ENCODE measurements at places on chromosomes 1 and 21. TPM values are rescaled to one million over a fixed set of nuclear protein-coding genes. Genes with fewer than 3 reads are reported as not detected.

DNA sequence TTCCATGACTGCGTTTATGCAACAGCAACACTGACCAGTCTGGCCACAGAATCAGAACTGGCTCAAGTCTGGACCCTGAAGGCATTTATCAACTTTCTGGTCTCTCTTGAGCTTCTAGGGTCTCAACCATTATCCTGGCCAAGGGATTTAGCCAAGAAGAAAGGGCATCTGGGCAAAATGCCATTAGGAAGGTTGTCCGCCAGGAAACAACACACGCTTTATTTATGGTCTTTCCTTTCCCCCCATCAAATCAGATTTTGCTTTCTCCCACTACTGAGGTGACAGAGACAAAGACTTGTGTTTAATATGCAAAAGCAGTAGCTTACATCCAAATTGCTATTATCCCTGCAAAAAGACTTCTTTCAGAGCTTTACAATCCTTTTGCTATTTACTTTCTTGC is 81.6 kb upstream of the PPP2R5A start:
- DNase-seq = no peak

PGBD5 gene
- not detected for total RNA-seq

DNA sequence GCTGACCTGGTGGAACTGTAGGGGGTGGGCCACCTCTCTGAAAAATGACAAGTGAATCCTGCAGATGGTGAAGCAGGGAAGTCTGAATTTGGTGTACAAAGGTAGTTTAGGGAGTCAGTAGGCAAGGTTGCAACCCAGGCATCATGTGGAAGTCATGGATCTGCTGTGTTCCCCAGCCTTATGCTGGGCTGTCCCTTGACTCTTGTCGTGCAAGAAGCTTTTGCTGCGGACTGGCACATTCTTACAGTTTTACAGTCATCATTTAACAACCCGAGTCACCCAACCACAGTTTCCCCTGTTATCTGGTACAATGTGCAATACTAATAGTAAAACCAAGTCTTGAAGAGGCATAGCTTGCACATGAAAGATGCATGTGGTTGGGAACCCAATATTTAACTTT is 13.2 kb downstream of the RHOU start:
- peak; percentile 27 for DNase-seq

DNA sequence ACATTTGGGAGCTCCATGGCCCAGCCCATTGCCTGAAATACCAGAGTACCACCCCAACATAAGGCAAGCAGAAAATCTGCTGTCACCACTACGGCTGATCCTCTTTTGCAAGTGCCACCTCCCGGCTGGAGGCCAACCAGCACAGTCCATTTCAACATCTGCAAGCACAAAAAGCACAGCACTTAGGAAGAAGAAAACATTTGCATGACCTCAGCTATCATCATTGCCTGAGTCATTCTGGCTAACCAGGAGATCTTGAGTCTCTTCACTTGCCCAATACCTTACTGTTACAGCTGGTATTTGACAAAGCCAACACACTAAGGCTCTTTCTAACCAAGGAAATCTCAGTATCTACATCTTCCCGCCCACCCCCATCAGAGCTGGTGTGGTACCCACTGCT is 55.9 kb downstream of the NEK7 start:
- DNase-seq = no peak

GRCh38 chr1:154334079-154335024 is 9.0 kb downstream of the ATP8B2 start:
- DNase-seq = no peak

DNA sequence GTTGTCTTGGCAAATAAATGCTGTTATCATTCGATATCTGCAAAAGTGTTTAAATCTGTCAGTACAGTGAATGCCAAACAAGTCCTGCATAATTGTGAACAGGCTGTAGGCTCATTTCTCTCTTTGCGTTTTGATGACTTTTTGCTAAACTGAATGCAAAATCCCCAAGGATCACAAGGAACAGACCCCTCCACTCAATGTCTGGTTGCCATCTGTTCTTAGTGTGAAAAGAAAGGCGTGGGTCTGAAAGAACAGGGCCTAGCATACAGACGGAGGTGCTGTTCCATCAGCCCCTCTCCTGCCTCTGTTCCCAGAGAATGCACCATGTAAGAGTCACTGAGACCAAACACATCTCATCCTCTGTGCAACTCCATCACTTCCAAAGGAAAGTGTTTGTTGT is 40.4 kb downstream of the EIF2B3 start:
- DNase-seq = no peak

GRCh38 chr1:15707239-15707925 is 23.3 kb downstream of the PLEKHM2 start:
- DNase-seq = no peak

TCHH gene
- total RNA-seq = not detected

GRCh38 chr1:115669886-115670285 is 28.1 kb downstream of the VANGL1 start:
- DNase-seq = no peak

DNA sequence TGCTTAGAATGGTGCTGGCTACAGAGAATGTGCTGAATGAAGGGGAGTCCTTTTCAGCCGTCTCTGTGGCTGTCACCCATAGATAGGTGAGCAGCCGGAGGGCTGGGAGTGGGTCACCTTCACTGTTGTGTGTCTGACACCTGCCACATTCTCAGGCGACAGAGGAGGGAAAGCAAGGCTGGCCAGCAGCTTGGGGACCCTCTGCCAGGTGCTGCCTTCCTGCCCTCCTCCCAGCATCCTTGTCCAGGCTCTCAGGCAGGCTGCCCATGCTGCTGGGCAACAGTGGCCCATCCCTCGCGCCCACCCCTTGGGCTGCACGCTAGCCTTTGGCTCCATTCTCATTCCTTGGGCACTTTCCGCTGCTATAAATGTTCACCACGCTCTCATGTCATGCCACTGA is 22.1 kb downstream of the CYB5RL start:
- no peak for DNase-seq

DNA sequence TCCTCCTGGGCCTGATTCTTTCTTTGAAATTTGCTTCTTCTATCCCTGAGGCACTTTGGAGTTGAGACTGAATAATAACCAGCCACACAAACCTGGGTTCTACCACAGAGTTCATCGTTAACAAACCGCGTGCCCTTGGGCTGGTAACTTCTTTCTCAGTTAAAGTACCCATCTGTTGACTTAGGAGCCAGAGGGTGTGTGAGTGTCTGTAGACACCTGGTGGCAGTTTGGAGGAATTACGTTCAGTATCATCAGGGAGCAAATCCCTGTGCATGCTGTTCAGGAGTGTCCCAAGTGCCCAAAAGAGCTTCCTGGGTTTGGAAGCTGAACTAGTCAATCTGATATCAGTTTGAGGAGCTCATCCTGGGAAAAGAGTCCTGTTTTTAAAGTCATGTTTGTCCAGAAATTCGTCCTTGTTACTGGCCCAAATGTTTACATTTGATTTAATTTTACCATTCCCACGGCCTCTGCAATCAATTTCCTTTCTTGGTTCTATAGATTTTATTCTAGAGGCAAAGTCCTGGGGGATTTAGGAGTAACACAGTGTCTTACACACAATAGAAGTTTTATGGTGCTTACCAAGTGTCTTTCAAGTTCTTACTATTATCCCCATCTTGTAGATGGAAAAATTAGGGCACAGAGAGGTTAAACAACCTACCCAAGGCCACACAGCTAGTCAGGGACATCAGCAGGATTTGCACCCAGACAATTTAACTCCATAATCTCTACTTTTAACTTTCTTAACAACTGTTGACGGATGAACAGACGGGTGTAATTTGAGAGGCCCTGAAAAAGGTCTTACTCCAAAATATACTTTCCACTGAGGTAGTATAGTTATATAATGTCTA is 26.7 kb upstream of the RPTN start:
- peak; percentile 45 for DNase-seq

- no peak for DNase-seq
These were observed 353.7 kb upstream of the GREM2 start for GRCh38 chr1:240965581-240966091.

WDR64 gene
- not detected for total RNA-seq
